ENCODE measurements at places on chromosomes 4 and X.
A peak's percentile ranks its signal among the peaks of the same experiment; 100 is the strongest.

DNA sequence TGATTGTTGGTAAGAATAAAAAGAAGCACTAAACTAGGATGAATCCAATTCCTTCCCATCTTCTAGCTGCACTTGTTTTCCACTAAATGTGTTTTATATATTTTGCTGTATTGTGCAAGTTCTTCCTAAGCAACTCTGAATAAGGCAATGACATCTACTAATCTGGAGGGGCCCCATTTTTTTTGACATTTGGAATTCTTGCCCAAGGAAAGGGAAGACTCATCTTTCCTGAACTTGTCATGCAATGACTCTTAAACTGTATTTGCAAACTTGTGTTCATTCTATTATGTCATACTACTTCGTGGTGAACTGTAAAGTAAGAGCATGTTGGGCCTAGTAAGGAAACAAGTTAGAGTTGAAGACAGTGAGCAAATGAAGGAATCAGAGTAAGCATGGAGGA is 45.9 kb downstream of the FREM3 start:
- DNase-seq: no peak

DNA sequence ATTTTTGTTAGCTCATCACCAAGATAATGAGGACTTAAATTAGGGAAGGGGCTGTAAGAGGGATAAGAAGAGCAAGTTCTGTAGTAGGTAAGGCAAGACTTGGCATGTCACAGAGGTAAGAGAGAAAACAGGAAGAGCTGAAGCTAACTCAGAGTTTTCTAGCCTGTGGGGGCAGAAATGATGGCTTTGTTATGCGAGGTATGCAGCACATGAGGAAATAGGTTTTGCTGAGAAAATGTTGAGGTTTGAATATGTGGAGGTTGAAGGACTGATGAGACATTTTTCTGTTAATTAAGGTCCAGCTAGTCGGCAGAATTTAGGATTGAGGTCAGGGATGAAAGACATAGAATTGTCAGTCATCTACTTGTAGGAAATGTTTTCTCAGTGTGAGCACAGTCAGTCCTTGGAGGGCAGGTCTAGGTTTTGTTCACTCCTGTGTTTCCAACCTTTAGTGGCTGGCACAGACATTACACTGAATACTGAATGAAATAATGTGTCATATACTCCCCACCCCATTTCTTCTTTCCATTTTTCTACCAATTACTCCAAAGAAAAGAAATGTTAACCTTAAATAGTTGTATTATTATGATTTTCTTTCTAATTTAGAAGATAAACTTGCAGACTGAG is 154.0 kb upstream of the AADAT start:
- DNase-seq: no peak

DNA sequence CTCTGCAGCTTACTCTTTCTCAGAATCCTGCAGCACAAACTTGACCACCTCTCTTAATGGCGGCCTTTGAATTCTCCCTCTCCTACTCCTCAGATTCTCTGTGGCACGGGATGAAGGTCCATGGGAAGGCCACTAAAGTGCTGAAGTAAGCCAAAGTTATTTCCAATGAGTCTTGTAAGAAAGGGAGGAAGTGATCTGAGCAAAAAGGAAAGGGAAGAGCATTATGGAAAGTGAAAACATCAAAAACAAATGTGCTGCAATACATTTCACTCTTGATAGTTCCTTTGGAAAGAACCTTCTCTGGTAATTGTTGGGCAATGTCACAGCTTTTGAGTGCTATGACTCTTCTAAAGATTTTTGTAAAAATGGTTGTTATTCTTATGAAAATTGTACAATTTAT is 54.3 kb upstream of the CAMK2D start:
- no peak for DNase-seq

DNA sequence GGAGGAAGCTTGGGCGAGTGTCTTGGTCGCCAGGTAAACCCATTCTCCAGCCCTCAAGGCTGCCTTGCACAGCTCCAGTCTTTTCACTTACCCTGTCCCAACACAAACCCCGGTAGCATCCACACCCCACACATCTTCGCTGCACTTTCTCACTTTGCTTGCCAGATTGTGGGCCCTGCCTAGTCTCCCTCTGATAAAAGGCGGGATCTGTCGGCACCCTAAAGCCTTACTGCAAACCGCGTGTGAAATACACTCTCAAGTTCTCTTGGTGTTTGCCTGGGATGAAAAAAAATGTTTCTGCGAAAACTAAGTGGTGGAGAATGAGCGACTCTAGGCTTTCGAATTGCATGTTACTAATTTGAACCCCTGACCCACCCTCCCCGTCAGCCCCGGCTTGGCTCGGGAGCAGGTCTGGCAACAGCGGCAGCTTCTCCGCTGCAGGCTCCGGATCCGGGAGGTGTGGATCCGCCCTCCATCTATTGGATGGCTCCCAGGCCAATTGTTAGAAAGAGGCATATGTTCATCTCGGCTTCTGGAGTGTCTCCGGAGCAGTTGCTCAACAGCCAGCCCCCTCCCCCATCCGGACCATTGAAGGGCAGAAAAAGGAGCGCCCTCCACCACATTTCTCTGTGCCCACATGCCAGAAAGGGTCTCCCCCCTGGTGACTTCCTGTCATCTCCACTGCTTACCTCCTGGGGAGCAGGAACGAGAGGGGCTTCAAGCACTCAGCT is 3.0 kb upstream of the CITED1 start:
- peak; percentile 78 for DNase-seq

DNA sequence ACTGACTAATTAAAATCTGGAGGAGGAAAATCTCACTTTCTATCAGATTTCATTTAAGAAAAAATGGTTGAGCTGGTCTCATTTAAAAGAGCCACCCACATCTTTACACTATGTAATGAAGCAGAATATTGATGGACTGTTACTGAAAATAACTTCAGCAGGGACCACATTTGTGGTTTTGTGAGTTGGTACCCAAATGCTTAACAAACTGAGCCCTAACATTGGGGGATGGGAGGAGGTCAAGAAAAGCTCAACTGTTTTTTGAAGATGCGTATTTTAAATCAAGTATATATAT is 30.1 kb downstream of the HOPX start:
- DNase-seq: no peak

DNA sequence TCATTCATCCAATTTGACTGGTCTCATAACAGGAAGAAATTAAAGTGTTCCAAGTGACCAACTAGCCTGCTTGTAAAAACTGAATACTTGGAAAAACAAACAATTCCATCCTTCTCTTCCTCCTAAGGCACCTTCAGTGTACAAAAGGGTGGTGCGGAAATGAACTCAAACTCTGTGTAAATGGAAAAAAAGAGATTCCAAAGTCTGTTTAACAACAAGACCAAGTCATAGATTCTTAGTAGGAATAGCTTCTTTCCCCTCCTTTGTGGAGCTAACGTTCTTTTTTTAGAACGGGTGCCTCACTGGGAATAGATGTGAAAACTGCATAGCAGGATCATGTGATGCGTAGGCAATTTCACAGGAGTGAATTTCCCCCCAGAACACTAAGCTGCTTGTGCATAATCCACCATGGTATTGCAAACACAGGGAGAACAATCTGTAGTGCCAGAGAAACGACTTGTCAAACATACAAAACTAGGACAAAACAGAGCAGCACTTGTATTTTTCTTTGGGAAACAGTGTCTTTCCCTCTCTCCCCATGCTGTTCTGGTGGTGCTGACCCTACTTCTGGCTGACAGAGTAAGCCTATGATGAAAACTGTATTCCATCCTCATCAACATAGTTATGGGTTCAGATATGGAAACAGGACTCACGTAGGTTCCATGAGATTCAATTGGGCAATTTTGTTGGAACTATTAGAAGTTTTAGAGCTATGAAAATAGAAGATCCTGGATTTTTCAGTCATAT is 13.2 kb upstream of the SOD3 start:
- no peak for DNase-seq

DNA sequence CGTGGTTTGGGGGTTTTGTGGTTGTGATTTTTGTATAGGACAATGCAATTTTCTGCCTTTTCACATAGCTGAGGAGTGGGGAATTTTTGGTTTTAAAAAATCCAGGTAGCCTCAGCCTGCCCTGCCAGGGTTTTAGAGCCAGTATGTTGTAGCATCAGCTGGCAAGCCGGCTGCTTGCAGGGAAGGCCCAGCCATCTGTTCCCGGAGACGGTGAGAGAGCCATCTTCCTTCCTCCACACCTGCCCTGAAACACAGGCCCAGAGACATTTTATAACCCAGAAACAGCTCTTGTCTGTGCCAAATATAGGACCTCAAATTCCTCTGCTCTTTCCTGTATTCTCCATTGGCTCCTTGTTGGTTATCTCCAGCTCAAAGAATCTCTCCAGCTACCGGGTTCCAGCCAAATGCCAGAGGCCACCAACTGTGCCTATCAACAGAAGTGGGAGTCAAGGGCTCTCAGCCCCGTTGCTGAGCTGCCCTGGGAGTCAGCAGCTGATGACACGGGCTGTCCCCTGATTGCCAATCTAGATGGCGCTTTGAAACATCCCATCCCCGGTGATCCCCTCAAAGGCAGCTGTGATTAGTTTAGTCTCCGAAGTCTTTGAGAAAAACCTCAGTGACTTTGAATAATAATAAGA is 595.2 kb downstream of the MID1IP1 start:
- no peak for DNase-seq

DNA sequence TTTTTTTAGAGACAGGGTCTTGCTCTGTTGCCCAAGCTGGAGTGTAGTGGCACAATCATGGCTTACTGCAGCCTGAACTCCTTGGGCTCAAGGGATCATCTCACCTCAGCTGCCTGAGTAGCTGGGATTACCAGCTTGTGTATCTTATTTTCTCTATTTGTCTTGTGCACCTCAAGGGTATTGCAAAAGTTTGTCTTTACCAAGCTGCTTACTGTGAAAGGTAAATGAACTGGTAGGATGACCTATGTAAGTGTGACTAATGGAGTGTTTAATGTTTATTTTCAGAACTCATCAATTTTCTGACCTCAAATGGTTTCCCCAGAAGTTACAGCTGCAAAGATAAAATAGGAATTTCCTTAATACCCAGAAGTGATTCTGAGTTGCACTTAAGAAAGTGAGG is 5.3 kb upstream of the FGA start:
- no peak for DNase-seq

- DNase-seq: peak; percentile 58
Observed at GRCh38 chr4:112085156-112086035, 59.9 kb upstream of the FAM241A start.

GRCh38 chrX:44482575-44482974 is 60.1 kb downstream of the FUNDC1 start:
- DNase-seq: no peak

DNA sequence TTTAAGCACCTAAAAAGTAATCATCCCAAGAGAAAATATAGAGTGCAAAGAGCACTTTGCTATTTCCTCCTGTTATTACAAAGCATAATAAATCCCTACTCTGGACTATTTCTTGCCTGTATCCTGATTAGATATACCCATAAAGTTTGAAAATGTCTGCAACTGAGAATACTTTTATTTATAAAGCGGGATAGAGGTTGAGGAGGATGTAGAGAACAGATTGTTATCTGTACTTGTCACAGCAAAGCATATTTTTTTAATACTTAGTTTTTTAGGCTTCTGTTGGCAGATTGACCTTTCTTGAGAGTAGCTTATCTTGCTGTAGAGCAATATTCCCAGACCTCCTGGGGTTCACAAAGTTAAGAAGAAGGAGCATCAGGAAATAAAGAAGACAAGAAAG is 396.1 kb downstream of the KCNIP4 start:
- DNase-seq: no peak

DNA sequence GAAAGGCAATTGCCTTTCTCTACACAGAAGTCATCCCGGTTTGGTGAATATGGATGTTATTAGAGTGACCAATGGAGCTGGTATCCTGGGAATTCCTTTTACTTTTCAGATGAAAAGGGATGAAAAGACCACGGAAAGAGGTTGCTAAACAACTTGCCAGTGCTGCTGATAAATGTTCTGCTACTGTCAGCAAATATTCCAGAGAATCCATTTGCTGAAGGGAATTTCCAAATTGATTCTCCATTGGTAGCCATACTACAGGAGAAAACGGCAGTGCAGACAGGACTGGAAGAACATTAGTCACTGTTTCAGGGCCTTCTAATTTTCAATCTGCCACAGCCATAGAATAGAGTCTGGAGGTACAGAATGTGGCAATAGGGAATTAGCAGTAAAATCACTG is 451.5 kb downstream of the PCDH11X start:
- DNase-seq: no peak

GRCh38 chr4:22063613-22064012 is 115.0 kb upstream of the KCNIP4 start:
- no peak for DNase-seq

- DNase-seq: no peak
Observed at GRCh38 chr4:158201876-158202275, 8.4 kb upstream of the TMEM144 start.
